Stimulated activated CD8-positive, alpha-beta memory T cell treated with anti-CD3 and anti-CD28 coated beads, Interleukin-15, amount 100 ng/mL, for 1 hour (primary cell): ENCODE measurements at places on chromosomes 3 and 15.

DNA sequence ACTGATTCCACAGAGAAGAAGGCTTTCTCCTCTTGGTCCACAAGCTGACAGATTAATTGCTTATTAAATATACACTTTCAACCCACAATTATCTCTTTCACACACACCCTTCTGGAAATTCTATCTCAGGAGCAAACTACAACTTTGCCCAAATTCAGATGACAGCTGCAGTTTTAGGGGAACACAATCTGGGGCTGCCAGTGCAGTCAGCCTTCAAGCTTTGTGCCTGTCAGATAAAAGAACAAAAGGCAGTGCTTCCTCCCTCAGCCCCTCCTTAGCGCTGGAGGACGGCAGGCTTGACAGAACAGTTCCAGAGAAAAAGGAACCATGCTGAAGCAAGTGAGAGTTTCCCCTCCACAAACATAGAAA, 99.6 kb downstream of the TMCC1 start:
- DNase-seq, result no peak

GRCh38 chr15:48858401-48858800, 19.5 kb upstream of the EID1 start:
- no peak for DNase-seq

DNA sequence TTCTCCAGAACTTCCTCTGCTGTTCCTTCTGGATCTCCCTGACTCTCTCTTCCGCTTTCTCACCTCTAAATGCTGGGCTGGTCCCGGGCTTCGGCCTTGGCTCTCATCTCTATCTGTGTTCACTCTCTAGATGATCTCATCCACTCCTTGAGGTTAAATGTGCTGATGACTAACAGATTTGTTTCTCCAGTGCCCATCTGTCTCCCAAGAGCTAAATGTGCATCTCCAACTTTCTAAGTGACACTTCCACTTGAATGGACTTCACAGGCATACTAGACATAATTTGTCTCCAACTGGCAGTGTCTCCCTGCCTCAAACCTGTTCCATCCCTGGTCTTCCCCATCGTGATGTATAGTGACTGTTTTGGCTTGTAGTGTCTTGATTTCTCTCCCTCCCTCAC, 95.3 kb downstream of the ITPR1 start:
- DNase-seq, result no peak

- no peak for DNase-seq
Measured at GRCh38 chr3:177603148-177603603, 405.9 kb upstream of the TBL1XR1 start.

GRCh38 chr15:57708047-57708446, 1.5 kb downstream of the POLR2M start:
- no peak for DNase-seq

DNA sequence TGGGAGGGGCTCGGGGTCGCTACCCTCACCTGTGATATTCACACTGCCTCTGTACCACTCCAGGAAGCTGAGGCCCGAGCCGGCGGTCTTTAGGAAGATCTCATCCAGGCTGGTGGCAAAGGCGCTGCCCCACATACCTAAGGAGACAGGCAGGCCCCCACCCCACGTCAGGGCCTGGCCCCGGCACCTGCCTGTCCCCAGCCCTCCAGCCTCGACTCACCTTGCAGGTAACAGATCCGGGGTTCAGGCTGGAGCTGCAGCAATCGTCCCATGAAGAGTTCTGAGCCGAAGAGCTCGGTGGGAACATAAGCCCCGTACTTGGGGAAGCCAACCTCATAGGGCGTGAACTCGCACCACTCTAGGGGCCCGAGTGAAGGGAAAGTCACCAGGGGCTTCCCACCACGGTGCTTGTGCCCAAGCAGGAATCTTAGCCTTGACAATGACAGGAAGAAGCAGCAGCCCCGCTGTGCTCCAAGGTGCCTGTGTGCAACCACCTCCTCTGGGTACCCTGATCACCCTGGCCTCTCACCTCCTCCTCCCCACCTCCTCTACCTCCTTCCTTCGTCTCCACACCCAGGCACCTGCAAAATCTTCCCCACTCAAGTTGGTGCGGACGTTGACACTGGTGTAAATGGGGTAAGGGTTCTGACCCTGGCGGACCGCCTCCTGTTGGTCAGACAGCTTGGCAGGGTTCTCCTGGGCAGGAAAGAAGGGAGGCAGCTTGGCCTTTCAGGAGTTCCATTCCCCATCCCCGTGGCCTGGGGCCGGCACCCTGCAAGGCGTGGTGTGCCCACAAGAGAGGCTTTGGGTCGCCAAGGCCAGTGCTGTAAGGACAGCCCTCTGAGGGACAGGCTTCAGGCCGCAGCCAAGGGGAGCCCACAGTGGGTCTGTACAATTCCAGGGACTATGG, 10.6 kb downstream of the PLA2G4F start:
- no peak for DNase-seq

DNA sequence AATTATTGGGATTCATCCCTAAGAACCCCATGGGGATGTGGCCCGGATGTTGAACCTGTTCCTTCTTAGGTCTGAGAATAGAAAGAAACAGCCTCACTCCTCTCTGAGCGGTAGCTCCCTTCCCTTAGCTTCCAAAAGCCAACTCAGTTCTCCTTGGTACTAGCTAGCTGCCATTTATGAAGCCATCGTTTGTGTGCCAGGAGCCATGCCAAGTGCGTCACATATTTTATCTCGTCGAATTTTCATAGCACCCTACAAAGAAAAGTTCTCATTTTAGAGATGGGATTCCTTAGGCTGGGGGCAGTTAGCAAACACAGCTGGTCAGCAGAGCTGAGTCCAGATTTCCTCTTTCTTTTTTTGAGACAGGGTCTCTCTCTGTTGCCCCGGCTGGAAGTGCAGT, 45.4 kb upstream of the GLCE start:
- no peak for DNase-seq

GRCh38 chr3:69219101-69219708, 96.8 kb upstream of the LMOD3 start:
- no peak for DNase-seq

DNA sequence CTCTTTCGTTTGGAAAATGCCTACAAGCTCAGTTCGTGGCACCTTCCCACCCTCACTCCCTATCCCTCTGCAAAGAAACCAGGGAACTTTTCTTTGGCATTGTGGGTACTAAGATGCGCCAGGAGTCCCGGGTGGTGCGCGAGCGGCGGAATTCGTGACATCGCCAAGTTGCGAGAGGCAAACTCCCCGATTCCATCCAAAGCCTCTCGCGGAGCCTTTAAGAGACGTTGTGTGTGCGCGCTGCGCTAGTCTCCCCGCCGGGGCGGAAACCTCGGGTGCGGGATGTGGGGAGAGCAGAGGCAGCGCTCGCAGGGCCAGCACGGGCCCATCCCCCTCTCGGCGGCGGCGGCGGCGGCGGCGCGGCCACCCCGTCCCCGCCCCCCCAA, 443 bp upstream of the NR2F2 start:
- no peak for DNase-seq

DNA sequence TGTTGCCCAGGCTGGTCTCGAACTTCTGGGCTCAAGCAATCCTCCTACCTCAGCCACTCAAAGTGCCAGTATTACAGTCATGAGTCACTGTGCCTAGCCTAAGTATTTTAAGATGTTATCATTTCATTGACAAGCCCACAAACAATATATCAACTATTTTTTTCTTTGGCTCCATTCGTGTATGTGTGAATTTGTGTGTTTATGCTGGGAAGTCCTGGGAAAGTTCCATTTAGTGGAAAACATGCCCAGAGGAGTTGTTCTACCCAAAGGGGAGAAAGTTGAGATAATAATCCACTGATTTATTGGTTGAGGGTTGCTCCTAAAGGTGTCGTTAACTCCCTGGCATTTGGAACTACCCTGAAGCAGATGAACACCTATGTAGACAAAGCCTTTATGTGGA, 58.8 kb downstream of the KIF9 start:
- no peak for DNase-seq

- no peak for DNase-seq
Measured at GRCh38 chr15:25787381-25787780, 75.7 kb downstream of the ATP10A start.

DNA sequence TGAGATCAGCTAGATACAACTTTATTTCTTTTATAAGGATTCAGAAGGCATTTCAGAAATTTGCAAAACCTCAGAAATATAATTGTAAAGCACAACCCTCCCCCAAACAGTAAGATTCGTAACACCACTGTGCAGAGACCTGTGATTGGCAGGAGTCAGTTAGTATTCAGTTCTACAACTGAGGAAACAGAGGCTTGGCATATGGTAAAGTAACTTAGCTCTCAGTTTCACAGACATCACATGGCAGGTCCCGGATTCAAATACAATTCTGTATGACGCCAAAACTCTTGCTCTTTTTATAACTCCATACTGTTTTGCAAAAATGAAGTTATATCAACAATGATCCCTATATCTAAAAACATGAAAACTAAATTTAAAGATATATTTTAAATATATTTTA, 225.6 kb upstream of the LMCD1 start:
- DNase-seq, result no peak

DNA sequence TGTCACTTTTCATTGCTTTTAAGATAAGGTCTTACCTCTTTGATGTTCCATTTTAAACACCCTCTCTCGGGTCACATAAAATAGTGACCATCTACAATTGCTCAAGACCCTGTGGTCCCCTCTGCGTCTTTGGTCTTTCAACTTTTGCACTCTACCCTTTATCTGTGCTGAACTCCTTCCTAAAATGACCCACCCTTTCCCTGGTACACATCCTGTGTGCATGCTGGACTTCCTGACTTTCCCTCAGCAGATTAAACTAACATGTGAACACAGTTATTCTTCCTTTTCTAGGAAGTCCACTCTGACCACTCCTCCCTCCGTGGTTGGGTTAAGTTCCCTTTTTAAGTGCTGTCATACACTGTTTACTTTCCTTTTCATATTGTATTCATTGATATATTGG, 414.2 kb downstream of the GABRB3 start:
- no peak for DNase-seq

GRCh38 chr15:78909791-78910228, 35.0 kb downstream of the CTSH start:
- DNase-seq, result no peak

- DNase-seq, result no peak
Measured at GRCh38 chr3:13626396-13626795, 77.5 kb downstream of the FBLN2 start.

GRCh38 chr15:63172376-63172775, 15.1 kb upstream of the RPS27L start:
- DNase-seq, result no peak

DNA sequence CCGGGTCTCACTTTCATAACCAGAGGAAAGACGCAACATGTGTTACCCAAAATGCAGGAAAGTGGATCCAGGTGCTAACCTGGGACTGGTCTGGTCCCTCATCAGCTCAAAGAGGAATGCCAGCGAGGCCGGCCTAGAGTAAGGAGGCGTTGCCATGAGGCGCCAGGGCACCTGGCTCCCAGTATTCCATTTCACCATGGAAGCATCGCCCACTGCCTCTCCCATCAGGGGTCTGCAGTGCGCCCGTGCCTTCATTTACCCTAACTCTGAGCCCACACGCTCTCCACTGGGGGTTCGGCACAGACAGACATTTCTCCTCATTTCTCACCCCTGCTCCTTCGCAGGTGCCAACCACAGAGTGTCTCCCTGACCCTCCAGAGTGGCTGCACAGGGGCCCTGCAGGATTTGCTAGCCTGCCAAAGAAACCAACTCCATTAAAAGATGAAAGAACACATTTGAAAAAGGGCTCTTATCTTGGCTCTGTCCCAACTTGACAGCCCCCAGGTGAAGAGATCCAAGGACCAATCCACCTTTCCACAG, 61.5 kb downstream of the ABTB1 start:
- no peak for DNase-seq

- DNase-seq, result no peak
Measured at GRCh38 chr3:184808021-184808420, 3.9 kb upstream of the VPS8 start.

GRCh38 chr15:45116482-45117307, 2.6 kb downstream of the DUOXA2 start:
- no peak for DNase-seq

DNA sequence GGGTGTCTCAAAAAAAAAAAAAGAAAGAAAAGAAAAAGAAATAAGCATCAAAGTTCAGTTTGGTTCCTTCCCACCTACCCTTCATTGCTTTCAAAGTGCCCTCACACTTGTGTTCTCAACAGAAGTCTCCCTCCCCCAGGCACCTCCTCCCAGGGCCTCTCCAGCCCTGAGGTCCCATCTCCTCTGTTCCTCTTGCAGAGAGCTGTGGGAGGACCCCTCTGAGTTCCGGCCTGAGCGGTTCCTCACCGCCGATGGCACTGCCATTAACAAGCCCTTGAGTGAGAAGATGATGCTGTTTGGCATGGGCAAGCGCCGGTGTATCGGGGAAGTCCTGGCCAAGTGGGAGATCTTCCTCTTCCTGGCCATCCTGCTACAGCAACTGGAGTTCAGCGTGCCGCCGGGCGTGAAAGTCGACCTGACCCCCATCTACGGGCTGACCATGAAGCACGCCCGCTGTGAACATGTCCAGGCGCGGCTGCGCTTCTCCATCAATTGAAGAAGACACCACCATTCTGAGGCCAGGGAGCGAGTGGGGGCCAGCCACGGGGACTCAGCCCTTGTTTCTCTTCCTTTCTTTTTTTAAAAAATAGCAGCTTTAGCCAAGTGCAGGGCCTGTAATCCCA, 6.1 kb downstream of the CYP1A2 start:
- DNase-seq, result no peak

GRCh38 chr3:143847787-143848631, at the start of gene SLC9A9:
SLC9A9 (minus strand) TSS chr3:143848468; CDS start chr3:143848322, 146 bp downstream.
- no peak for DNase-seq

- DNase-seq, result no peak
Measured at GRCh38 chr15:53256043-53256442, 465.9 kb upstream of the ONECUT1 start.

DNA sequence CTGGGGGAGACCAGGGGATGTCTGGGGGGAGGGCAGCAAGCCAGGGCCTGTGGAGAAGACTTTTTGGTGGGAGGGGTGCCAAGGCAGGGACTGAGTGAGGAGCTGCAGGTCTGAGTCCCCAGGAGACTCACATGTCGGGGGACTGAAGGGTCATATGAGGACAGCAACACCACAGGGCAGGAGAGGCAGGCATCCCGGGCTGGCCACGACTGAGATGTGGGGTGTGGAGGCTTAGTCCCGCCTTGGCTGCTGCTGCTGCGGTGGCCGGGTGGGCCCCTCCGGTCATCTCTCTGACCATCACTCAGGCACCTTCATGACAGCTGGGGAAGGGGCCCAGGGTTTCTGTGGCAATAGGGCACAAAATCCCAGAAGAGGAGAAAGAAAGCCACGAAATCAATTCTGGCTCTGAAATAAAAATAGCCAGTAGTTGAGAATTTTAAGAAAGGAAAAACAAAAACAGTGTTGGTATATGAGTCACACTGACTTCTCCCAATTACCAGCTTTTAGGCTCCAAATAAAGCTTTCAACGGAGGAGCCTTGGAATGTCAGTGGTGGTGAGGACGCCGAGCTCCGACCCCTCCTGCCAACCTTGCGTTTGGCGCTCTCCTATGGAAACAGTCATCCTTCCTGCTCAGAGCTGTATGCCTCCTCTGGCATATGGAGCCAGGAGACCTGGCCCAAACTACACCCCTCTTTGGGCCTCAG, 52.9 kb upstream of the ITGA11 start:
- DNase-seq, result no peak

- DNase-seq, result no peak
Measured at GRCh38 chr3:42130329-42131070, 39.3 kb downstream of the TRAK1 start.

GRCh38 chr3:108183181-108183580, 39.0 kb downstream of the IFT57 start:
- no peak for DNase-seq
